ENCODE measurements at places on chromosomes 3 and 15.
A peak's percentile ranks its signal among the peaks of the same experiment; 100 is the strongest.

DNA sequence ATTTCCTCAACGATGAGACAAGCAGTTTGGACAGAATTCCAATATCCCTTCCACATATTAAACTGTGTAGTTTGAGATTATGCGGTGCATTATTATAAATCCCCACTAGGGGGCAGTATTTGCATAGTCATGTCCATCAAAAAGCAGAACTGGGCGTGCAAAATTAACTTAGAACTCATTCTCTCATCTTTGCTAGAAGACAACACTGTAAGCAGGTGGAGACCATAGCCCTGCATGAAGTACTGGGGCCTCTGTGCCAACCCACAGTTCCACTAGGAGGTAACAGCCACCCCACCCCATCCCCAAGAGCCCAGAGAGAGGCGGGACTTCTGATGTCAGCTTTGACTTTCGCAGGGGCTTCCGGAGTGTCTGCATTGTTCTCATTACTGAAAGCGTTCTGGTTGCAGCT lies 106.6 kb upstream of the TMC3 start:
- DNase-seq = no peak

DNA sequence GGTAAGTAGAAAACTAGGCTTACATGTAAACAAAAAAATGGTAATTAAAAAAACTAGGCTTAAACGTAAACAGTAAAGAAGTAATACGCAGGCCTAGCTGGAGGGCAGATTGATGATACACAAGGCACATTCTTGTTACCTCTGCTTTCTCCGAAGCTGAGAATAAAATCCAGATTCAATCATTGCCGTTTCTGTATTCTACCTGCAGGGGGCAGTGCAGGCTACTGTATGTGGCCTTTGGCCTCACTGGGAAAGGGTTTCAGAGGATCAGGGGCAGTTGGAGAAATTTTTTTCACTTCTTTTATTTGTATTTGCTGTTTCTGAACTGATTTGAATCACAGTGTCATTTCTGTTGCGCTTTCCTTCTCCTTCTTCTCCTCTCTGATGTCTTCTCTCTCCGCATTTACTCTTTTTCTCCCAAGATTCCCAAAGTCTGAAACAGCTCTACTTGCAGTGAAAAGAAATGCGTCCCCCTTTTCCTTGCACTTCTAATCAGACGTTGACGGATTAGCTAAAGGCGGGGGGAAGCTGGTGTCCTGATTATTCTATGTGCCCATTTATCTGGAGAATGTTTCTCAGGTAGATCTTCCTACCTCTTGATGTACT lies 67.1 kb upstream of the MCTP2 start:
- no peak for DNase-seq

DNA sequence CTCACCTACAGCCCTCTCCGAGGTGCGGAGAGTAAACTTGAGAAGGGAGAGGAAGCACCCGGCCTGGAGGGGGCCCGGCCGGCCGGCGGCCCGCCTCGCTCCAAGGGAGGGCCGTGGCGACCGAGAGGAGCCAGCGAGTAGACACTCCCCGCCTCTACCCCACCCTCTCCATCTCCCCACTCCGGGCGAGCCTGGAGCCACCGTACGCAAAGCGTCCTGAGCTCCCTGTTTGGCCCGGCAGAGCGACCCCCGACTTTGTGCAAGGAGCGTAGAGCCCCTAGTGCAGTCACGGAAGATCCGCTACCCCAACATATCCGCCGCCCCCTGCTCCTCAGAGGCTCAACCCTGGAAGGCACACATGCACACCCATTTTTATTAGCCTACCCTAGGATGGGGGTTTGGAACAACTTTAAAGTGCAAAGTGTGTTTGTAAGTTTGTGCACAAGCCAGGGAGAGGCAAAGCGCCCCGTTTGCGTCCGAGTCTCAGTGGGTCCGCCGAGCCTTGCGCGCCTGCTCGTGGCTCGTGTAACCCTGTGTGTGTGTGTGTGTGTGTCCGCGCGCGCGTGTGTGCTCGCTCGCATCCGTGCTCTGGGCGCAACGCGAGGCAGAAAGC lies 508 bp upstream of the SMAD6 start:
- DNase-seq = peak; percentile 16

DNA sequence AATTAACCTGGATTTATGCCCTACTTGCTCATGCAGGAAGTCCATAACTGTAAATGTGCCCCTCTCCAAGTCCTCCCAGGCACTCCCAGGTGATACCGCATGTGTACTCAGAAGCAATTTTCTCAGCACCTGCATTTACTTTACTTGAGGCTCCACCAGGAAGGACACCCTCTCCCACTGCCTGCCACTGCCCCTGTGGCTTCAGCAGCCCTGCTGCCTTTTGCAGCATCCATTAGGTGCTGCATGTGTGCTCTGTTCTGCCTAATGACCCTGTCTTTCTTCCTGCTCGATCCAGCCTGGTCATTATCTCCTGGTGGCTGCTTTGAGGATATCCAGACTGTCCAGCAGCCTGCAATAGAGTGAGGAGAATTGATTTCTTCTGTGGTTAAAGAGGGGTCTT lies 107.6 kb upstream of the SEMA6D start:
- no peak for DNase-seq

DNA sequence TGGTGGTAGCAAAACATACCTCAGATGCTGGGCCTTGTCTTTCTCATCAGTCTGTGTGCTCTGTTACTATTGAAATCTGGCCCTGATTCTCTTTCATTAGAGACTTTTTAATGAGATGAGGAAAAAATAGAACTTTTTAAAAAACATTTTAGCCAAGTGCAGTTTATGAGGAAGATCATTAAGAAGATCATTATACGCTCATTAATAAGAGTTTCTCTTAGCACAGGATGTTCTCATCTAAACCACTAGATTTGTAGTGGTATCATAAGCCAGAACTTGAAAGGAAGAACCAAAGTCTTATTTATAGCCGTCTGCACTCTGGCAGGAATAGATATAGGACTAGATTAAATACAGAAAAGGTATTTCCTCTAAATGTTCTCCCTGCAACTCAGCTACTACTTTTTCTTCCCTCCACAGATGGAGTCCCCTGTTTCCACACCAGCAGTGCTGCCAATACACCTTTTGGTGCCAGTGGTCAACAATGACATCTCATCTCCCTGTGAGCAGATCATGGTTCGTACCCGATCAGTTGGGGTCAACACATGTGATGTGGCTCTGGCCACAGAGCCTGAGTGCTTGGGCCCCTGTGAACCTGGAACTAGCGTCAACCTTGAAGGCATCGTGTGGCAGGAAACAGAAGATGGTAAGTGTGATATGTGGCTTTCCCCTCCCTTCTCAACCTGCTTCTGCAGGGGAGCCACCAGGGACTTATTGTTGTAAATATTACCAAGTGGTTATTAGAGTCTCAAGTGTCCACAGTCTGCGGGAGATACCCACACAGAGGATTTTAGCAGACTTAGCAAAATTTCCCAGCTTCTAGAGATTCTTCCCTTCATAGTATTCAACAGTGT lies 152.8 kb downstream of the RBPMS2 start:
- peak; percentile 34 for DNase-seq

All from T follicular helper cell (primary cell).